ENCODE measurements at places on chromosomes 3 and 15. TPM values are rescaled to one million over a fixed set of nuclear protein-coding genes. Genes with fewer than 3 reads are reported as not detected.

GRCh38 chr15:60697750-60698149 lies 218.8 kb upstream of the ICE2 start:
- H3K4me1 ChIP-seq = no peaks in the 10 kb centered on the region
- no peaks in the 10 kb centered on the region for H3K36me3 ChIP-seq

DNA sequence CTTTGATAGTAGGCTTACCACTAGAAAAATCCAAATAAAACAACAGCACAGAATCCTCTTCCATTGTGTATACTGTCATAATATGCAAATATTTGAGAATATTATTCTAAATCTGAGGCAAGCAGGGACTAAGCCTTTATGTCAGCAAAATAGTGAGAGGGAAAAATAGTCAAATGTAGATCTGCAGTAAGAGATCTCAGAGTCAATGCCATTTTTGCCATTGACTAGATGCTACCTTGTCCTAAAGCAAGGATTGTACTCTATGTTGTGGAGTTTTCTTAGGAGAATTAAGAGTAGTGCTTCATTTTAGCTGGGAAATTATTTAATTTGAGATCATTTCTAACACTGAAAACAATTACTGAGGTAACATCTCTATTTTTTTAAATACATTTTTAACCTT lies 50.2 kb downstream of the IQCH start:
- H3K27me3 ChIP-seq = no peaks in the 10 kb centered on the region
- H3K4me1 ChIP-seq = no peaks in the 10 kb centered on the region
- no peaks in the 10 kb centered on the region for H3K36me3 ChIP-seq
- H3K4me3 ChIP-seq = no peak overlapping the region
- DNase-seq = no peak

The CYP1A2 gene
- not detected for total RNA-seq

GRCh38 chr3:49883998-49884397 lies 14.3 kb upstream of the CAMKV start:
- H3K4me3 ChIP-seq = no peak overlapping the region

- H3K4me1 ChIP-seq = no peaks in the 10 kb centered on the region
- no peaks in the 10 kb centered on the region for H3K36me3 ChIP-seq
- no peaks in the 10 kb centered on the region for H3K27me3 ChIP-seq
- H3K4me3 ChIP-seq = no peak overlapping the region
- H3K27ac ChIP-seq = no peak overlapping the region
Measured at GRCh38 chr3:161920196-161920595, 423.6 kb downstream of the OTOL1 start.
